ENCODE measurements at places on chromosomes 1 and 21.

DNA sequence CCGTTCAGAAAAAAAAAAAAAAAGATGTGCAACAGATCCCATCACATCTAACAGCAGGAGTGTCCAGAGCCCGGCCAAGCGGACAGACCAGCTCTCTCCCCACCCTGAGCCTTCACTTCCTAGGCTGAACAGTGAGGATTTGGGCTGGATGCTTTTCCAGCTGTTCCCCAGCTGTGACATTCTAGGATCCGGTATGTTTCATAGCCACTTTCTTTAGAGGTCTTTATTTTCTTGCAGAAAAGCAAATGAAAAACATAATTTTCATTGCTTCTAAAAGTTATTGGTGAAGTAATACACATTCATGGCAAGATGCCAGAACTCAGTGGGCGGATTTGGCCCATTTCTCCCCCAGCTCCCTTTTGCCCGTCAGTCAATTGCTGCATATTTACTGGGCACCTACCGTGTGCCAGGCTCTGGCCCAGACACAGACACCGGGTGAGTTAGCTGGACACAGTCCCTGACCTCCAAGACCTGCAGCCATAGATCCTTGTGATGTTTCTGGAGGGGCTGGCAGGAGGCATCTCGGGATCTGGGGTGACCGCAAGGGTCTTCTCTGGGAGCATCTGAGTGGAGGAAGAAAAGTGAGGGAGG lies 213.7 kb upstream of the VAMP3 start:
- DNase-seq, result no peak

GRCh38 chr1:207999972-208000371 lies 89.0 kb upstream of the CD34 start:
- DNase-seq, result no peak

DNA sequence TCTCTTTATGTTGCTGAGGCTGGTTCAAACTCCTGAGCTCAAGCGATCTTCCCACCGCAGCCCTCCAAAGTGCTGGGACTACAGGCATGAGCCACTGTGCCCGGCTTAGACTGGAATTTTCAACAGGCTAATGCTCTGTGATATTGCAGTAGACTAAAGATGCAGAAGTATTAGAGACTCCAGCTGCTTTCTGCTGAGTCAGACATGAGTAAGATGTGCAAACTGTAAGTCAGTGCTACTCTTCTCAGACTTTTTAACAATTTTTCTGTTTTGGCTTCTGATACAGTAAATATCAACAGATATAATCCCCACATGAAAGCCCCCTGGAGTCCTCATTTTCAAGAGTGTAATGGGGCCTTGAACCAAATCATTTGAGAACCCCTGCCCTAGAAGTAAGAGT lies 29.3 kb upstream of the NLRP3 start:
- no peak for DNase-seq

DNA sequence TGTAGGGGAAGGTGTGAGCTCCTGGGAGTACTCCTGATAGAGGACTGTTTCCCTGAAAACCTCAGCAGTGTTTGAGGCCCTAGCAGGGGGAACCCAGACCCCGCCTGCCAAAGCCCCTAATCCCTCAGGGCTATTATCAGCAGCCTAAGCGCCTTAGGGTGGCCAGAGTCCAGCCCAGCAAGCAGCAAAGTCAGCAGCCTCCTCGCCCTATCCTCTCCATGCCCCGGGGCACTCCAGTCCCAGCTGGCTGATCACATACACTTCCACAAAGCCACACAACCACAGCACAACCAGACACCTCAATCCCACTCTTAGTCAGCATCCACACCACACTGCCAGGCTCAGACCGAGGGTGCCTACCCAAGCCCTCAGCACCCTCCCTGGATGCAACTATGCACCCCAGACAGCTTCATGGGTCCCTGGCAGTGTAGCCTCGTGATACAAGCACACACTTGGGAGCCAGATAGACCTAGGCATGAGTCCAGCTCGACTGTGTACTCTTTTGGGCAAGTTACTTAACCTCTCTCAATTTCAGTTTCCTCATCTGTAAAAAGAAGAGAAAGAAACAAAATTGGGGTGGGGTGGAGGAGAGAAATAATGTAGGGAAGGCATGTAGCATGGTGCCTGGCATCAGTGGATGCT lies 7.1 kb downstream of the IGSF9 start:
- DNase-seq, result no peak

GRCh38 chr1:243798726-243799125 lies 51.3 kb downstream of the AKT3 start:
- no peak for DNase-seq

DNA sequence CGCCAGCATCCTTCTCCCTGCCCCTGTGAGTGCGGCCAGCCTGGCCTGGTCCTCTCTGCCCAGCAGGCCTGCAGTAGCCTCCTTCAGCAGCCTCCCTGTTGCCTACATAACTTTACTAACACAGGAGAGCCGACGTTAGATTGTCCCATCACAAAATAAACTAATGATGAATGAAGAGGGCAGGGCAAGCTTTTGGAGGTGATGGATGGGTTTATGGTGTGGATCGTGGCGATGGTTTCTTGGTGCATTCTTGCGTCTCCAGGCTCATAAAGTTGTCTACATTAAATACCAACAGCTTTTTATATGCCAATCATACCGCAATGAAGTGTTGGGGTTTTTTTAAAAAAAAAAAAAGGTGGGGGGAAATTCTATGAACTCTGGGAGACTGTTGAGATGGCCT lies 164.5 kb downstream of the PRDM16 start:
- no peak for DNase-seq

DNA sequence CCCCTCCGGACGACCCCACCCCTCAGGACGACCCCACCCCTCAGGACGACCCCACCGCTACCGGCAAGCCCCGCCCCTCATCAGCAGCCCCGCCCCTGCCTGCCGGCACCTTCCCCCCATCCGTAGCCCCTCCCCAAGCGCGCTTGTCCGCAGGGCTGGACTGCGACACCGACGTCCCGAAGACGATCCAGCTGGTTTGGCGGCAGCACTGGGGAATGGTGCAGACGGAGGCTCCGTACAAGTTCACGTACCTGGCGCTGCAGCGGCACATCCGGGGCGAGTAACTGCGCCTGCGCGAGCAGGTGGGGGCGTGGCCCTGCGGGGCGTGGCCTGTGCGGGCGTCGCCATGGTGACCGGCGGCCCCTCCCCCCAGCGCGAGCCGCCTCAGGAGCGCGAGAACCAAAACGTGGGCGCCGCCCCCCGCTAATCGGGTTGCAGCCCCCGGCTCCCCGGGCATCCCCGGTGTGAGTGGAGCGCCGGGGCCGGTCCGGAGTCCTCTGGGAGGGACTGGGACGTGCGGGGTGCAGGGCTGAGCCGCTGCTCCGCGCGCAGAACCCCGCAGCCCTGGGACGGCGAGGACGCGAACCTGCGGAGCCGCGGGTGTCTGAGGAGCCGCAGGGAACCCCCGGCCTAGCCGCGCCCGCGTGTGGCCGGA lies 4.9 kb downstream of the RNF223 start:
- DNase-seq, result peak; percentile 92

DNA sequence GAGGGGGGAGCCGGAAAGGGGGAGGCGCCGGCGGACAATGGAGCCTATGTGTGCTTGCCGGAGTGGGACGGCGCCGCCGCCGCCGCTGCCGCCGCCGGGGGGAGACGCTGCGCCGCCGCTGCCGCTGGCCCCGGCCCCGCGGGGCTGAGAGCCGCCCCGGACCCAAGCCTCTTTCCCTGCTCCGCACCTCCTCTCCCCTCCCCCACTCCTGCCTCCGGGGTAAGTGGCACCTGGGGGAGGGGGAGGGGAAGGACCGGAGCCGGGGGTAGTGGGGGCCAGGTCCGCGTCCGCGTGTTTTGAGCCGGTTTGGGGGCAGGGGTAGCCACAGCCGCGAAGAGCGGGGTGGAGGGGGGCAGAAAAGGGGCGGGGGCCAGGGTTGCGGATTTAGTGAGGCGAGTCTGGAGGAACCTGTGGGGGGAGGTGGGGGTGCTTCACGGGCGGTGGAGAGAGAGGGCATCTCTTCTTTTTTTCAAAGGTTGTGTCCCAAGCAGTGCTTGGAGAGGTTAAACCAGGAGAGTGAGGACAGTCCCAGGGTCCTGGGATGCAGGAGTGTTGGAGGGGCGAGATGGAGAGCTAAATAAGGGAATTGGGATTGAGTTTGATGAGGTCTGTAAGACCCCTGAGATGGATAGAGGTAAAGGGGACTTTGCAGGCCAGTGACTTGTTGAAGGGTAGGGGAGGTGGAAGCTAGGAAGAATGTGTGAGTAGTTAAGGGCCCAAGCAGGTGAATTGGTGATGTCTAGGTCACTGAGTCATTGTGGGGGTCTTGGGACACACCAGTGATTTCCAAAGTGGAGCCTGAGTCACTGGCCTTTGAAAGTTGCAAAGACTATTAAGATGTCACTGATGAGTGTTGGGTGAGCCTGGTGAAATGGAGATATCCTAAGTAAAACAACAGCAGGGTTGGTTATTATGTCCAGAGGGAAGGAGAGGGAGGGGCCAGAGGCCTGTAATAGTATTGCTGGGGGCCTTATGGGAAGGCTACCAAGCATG lies 59.1 kb downstream of the BCL9 start:
- DNase-seq, result no peak

GRCh38 chr1:109438798-109439297 lies 12.6 kb upstream of the PSMA5 start:
- no peak for DNase-seq

GRCh38 chr1:69510026-69510425 lies 57.7 kb upstream of the LRRC7 start:
- no peak for DNase-seq

DNA sequence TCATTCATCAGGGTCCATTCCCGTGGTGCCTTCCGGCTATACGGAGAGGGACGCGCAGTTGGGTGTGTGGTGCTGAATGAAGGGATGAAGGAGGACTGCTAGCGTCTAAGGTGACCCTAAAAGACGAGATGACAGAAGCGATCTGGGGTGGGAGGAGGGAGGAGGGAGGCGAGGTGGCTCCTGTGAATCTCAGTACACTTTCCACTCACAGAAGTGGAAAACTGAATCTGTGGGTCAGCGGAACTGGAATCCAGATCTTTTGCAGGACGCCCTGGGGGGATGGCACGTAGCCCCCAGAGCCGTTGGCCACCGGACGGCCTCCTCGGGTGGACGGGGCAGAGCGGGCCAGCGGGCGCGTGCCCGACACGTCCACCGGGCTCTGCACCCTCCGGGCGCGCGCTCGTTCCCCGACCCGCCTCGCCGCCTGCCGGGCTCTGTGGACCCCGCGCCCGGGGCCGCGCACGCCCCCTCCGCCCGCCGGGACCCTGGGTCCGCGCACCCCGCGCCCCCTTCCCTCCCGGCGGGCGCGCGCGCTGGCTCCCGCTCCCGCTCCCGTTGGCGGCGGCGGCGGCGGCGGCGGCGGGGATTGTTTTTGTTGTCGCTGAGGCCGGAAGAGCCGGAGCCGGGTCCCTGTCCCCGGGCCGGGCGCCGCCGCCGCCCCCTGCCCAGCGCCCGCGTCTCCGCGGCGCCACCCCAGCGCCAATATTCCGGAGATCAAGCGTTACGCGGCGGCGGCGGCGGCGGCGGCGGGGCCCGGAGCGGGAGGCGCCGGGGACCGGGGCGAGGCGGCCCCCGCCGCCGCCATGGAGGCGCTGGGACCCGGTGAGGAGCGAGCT lies at the start of gene AGO4:
Gene AGO4, plus strand, starts transcription at position 403 of the 836 bp plus-strand sequence. Its CDS starts 401 bp downstream, at position 804.
- DNase-seq, result no peak

- no peak for DNase-seq
These were observed 19.7 kb upstream of the TSPEAR start for GRCh38 chr21:44730951-44731579.

DNA sequence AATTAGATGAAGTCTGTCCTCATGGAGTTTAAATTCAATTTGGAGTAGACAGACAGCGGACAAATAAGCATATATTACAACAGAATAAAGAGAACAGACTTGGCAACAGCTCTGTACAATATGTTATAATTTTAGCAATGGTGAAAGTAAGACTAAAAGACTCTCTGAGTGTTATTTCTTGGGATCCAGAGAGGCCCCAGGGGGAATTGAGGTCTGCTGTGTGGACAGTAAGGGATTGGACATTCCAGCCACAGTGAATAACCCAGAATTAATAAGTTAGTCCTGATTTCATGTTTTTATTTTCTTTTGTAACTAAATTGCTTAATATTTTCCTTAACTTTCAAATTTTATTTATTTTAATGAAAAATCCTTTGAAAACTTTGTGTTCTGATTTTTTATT lies 101.7 kb downstream of the PATJ start:
- no peak for DNase-seq

DNA sequence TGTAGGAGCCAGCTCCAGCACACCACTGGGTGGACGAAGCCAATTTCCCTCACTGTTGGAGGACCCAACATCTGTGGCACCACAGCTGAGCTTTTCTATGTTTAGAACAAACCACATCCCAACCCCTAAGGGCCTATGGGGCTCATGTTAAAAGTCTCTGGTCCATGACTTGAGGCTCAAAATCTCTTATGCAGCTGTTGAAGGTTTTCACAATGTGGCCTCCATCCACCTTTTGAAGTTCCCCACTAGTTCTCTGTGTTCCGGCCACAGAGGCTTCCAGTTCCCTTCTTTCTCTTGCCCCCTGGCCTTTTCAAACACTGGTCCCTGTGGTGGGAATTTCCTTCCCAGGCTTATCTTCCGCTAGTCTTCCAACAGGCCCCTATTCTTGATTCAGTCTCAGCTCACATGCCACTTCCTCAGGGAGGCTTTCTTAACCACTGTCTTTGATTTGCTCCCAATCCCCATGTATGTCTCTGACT lies 3.9 kb upstream of the IFNLR1 start:
- DNase-seq, result no peak

DNA sequence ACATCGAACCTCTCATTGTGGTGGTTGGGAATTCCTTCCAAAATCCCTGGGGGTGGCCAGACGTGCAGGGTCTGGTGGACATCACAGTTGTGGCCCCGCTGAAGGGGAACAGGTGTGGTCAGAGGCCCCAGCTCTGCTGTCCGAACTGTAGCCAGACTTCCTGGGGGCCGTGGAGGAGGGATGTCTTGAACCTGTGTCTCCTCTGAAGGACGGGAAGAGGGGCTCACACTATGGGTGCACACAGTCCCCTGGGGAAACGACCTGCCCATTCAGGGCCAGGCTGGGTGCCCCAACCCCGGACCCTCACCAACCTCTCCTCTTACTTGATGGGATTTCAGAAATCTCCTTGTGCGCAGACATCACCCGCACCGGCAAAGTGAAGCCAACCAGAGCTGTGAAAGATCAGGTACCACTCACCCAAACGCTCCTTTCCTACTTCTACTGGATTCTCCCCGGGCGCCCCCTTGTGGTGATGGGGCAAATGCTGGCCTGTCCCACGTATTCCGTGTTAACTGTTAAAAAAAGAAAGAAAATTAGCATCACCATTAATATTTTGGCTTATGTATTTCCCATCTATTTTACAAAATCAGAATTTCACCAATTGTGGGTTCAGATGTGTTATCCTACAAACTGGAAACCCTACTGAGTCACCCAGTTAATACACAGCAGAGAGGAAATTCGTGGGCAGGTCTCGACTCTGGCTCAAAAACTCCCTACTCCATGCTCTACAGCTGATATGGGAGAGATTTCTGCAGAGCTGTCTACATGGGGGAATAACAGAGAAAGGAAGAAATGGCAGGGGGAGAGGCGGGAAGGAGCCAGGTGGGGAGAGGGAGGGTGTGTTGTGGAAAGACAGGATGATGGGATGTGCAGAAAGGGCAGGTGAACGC lies 28.1 kb downstream of the PADI4 start:
- DNase-seq, result peak; percentile 70

DNA sequence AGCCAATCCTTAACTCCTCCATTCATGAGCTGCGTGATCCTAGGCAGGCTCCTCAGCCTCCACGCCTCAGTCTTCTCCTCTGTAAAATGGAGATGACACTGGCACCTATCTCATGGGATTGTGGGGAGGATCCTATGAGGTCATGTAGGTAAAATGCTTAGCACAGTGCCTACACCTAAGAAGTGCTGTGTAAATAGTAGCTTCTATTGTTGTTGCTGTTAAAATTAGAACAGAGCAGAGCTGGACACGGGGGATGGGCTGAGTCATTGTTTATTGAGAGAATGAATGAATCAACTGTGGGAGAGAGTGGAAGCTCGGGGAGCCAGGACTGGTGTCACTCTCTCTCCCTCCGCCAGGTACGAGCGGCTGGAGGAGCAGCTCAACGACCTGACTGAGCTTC lies 43.0 kb downstream of the TMCC2 start:
- DNase-seq, result no peak
